ENCODE measurements at places on chromosomes 13 and 19.

- no peak for DNase-seq
Observed at GRCh38 chr19:4593409-4593851, 33.9 kb upstream of the SEMA6B start.

- DNase-seq, result no peak
Observed at GRCh38 chr13:26074706-26075105, 22.9 kb upstream of the SHISA2 start.

DNA sequence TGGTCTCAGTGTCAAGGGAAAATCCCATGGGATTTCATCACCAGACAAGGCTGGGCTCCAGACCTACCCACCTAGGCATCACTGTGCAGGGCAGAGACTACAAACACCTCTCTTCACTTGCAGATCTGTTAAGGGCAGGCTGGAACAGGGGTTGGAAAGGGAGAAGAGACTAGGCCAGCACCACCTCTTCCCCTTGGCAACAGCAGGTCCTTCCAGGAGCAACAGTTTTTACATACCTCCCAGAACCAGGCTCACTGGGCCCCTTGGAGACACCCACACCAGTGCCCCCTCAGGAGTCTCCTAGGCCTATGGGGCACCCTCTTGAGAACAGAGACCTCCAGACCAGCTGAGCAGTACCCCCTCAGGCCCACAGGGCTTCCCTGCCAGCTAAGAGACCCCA, 2.5 kb upstream of the UBE2M start:
- DNase-seq, result no peak

- DNase-seq, result no peak
Observed at GRCh38 chr19:54485851-54486250, 12.8 kb upstream of the CDC42EP5 start.

DNA sequence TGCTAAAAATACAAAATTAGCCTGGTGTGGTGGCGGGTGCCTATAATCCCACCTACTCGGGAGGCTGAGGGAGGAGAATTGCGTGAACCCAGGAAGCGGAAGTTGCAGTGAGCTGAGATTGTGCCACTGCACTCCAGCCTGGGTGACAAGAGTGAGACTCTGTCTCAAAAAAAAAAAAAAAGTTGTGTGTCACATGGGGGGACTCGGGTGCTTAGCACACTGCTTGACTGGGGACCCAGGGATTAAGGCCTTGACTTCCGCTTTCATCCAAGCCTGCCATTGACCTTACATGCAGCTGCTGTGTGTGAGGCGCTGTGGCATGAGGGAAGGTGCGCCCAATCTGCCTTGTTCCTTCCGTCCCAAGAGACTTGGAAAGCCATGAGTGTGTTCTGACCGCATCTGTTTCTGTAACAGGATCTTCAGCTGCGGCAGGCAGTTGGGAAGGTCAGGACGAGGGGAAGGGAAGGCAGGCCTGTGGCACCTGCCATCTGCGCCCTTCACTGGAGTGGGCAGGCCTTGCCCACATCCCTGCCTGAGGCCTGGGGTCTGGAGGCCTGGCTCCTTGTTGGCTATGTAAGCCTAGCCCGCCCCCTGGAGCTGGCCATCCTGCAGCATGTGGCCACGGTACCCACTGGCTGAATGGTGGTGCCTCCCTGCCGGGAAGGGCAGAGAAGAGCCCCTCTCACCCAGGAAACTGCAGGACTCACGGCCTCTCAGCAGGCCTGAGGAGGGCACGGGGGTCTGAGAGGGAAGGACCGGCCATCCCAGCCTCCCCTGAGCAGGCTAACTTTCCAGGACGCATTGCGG, 23.0 kb downstream of the PPP1R37 start:
- no peak for DNase-seq

DNA sequence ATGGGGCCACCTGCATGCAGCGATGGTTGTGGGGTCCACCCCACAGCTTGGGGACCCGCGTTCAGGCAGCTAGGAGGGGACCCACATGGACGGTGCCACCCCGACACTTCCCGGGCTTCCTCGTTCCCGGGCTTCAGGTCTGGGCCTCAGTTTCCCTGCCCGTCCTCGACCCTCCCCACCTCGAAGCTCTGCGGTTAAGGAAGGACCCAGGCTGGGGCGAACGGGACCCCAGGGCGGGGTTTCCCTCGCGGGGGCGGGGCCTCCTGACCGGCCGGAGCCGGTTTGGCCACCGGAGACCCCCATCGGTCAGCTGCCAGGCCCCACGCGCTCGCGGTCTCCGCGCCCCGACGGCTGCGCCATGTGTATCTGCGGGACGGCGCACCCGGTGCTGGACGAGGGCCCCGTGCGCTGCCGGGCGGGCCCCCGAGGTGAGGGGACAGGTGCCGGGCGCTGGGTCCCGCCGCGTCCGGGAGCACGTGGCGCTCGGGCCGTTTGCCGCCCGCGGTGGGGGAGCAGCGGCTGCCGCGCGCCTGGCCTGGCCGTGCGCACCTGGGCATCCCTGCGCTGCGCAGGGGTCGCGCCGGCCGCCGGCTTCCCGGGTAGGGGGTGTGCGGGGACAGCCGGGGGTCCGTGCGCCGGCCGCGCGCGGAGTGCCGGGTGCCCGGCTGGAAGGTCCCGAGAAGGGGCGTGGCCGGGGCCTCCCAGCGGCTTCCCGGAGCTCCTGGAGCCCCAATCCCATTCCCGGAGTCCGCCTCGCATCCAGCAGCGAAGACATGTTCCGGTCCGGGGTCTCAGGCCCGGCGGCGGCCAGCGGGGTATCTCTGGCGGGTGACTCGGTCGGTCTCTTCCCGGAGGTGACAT, 4.2 kb downstream of the ARHGAP45 start:
- DNase-seq, result no peak

GRCh38 chr13:113902986-113903775, 39.3 kb upstream of the GAS6 start:
- no peak for DNase-seq

DNA sequence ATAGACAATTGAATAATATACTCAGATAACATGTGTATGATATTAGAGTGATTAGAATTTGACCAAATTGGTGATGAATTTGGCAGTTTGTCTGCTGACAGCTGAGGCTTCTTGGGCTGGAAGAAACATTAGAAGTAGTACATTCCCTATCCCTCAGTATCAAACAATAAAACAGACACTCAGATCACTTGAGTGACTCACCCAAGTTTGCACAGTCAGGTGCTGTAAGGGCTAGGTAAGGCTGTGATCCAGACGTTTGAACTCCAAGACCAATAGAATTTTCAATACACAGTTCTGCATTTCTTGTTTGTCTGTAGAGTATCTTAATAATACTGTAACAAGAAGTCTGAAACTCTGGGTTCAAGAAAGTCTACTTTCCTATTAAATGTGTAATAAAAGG, 223.5 kb downstream of the POSTN start:
- no peak for DNase-seq

- DNase-seq, result no peak
Observed at GRCh38 chr19:33309826-33310225, 7.5 kb upstream of the CEBPA start.

- no peak for DNase-seq
Observed at GRCh38 chr13:41196620-41197019, 2.3 kb upstream of the KBTBD7 start.

Measured in GM12891 (cell line).